GM23338 (cell line): ENCODE measurements at places on chromosomes 2 and 18.
A peak's percentile ranks its signal among the peaks of the same experiment; 100 is the strongest.

DNA sequence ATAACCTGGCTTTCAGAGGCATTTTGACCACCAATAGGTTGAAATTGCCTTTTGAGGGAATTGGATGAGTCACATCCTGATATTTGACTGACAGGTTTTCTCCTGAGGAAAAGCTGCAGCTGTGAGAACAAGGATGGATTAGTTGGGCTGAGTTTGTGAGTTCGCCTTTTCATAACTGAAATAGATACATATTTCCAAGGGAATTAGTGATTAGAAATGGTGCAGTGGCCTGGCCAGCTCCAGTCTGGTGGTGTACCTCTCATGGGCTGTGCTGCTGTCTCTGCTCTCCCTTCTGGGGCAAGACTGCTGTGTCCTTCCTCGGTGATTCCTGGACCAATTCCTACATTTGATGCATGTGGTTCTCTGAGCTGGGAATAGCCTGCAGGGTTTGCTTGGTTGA lies 341.3 kb downstream of the TSN start:
- H3K36me3 ChIP-seq, result no peaks in the 10 kb centered on the region
- H3K27me3 ChIP-seq, result no peaks in the 10 kb centered on the region
- H3K4me3 ChIP-seq, result no peak overlapping the region
- H3K27ac ChIP-seq, result no peak overlapping the region

GRCh38 chr2:15595342-15595905 lies 3.8 kb downstream of the DDX1 start:
- DNase-seq, result no peak
- no peak overlapping the region for H3K27ac ChIP-seq
- H3K27me3 ChIP-seq, result no peaks in the 10 kb centered on the region

GRCh38 chr2:69631402-69631801 lies 12.1 kb downstream of the AAK1 start:
- no peaks in the 10 kb centered on the region for H3K27me3 ChIP-seq
- no peak for DNase-seq
- H3K27ac ChIP-seq, result no peak overlapping the region
- H3K4me1 ChIP-seq, result peaks cover 11% of the 10 kb centered on the region
- no peak overlapping the region for H3K4me3 ChIP-seq

DNA sequence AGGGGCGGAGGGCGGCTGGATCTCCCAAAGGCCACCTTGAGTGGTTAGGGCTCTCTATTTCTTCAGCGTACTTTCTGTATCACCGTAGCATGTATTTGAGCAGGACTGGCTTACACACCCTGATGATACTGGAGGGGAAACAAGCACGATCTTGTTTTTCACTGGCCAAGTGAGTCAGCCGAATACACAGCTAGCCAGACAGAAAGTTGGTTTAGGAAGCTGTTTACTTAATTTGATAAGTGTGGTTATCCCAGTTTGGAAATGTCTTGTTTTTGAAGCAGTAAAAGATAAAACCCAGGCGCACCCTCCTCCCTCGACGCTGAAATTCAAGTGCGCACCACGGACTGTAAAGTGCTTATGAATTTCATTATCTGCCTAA lies 582 bp downstream of the RIOK3 start:
- H3K4me3 ChIP-seq, result peak overlapping the region; percentile 98
- H3K4me1 ChIP-seq, result 0 out of 2 replicates have a peak, but pooled peaks cover 5% of the 10 kb centered on the region

DNA sequence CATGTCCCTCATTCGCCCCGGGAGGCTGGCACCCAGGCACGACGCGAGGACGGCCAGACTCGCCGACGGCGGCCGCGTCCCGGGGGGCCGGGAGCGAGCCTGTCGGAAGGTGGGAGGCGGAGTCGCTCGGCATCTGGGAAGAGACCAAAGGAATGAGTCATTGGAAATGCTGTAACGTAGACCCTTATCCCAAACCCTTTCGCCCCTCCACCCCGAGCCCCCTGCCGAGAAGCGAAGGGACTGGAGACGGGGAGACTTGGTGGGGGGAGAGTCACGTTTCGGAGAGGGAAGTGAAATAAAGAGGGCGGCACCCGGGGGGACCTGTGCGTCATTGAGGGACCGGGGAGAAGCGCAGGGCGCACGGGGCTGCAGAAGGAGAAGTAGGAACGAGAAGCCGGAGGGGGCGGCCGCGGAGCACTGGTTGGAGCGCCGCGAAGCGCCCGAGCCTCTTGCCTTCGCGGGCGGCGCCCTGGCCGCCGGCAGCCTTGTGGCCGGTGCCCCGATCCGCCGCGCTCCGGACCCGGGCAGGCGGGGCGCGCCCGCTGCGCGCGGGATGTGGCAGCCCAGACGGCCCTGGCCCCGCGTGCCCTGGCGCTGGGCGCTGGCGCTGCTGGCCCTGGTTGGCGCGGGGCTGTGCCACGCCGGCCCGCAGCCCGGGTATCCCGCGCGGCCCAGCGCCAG lies at the start of gene EMILIN2:
Gene EMILIN2, plus strand, starts transcription at position 371 of the 681 bp plus-strand sequence. Its CDS starts 183 bp downstream, at position 554.
- H3K27me3 ChIP-seq, result peaks cover 80% of the 10 kb centered on the region
- no peak within 1 kb of the TSS for H3K27ac ChIP-seq
- peaks cover 7% of the 10 kb centered on the region for H3K4me1 ChIP-seq
- peak; percentile 75 for DNase-seq
- H3K36me3 ChIP-seq, result no peaks in the 10 kb centered on the region

GRCh38 chr2:219612577-219613286 lies 14.7 kb upstream of the SLC4A3 start:
- H3K4me3 ChIP-seq, result no peak overlapping the region
- no peaks in the 10 kb centered on the region for H3K36me3 ChIP-seq
- H3K27ac ChIP-seq, result no peak overlapping the region
- no peak for DNase-seq
- no peaks in the 10 kb centered on the region for H3K4me1 ChIP-seq

GRCh38 chr2:190270298-190270697 lies 49.3 kb downstream of the HIBCH start:
- no peak overlapping the region for H3K4me3 ChIP-seq
- no peak for DNase-seq
- H3K27ac ChIP-seq, result no peak overlapping the region
- 0 out of 2 replicates have a peak, but pooled peaks cover 3% of the 10 kb centered on the region for H3K4me1 ChIP-seq
- H3K27me3 ChIP-seq, result no peaks in the 10 kb centered on the region
